ENCODE measurements at places on chromosomes 12 and 14.

DNA sequence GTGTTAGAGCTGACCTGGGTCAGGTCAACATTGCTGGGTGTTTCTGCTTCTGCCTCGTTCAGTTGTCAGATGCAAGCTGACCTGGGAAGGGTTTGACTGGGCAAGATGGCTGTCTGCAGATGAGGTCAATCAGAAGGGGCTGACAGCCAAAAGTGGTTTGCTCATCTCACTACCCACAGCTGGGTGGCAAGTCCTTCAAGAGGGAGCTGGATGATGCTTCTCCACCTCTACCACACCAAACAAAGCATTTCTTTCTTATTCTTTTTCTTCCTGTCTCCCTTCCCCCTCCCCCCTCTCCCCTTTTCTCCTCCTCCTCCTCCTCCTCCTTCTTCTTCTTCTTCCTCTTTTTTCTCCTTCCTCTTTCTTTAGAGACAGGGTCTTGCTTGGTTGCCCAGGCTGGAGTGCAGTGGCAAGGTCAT, 268.2 kb upstream of the PLEKHG7 start:
- DNase-seq: no peak

- no peak for DNase-seq
These were observed 91.8 kb upstream of the ARID2 start for GRCh38 chr12:45637706-45638105.

DNA sequence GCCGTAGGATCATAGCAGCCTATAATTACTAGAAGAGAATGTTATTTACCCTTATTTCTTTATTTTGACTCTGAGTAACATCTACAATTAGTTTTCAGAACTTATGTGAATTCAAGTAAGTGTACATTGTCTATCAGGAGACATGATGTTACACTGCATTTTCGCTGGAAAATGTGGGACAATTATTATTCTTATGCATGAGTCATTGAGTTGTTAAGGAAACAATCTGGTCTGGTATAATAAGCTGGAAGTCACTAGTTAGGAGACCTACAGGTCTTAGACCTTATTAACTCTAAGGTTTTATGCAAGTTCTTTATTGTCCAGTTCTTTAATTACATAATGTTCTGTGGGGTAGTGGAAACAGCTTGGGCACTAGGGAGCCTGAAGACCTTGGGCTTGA, 5.8 kb downstream of the KTN1 start:
- no peak for DNase-seq

DNA sequence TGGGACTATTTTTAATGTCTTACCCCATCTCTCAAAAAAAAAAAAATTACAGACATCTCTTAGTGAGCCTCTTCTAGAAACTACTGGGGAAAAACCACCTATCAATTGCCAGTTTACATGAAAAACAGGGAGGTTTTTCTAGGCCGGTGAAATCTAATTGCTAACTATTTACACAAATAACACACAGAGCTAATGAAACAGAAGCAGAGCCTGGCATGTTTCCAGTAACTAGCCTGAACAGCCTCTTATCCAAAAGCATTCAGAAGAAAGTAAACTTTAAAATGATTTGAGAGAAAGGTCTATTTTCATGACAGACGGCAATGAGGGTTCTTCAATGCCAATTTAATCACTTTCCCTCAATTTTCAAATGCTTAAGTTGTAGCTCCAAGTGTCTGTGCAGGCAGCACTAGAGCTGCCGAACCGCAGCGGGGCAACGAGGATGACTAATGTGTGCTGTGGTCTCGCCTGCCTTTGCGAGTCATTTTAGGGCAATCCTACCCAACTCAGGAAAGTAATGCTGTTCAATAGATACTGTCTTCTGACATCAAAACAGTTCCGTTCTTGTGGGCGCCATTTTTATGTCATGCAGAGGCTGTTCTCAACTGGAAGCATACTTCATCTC, 84.6 kb downstream of the SETD3 start:
- peak; percentile 70 for DNase-seq

DNA sequence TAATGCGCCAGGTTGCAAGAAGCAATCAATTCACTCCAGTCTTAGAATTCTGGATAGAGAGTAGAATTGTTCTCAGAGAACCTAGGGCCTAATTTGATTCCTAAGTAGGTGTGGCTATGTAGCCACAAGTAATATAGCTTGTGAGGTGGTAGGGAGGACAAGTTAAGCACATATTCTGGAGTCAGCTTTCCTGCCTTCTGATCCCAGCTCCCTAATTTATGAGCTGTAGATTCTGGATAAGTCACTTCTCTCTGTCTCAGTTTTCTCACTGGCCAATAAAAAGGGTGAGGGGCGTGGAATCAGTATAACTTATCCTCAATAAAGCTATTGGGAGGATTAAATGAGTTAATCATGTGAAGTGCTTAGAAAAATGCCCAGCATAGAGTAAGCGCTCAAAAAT, 3.0 kb upstream of the SNW1 start:
- DNase-seq: no peak

GRCh38 chr12:117524806-117525205, 163.4 kb upstream of the NOS1 start:
- no peak for DNase-seq

GRCh38 chr12:48040354-48040753, 36.1 kb upstream of the COL2A1 start:
- DNase-seq: no peak

DNA sequence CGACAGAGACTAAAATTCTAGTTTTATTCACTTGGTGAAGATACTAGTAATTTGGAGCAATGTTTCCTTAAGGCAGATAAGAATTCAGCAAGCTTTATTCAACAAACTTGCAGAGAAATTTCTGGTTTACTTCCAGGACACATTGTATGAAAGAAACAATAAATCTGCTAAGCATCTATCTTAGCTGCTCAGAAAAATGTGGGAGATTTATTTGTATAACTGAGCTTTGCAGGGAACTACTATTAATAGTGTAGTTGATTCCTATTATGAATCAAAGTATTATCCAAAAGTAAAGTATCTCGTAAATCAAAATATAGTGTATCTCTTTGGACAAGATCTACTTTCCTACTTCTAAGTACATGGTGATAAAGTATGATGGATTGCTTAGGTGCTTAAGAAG, 239.4 kb upstream of the TMTC1 start:
- no peak for DNase-seq

DNA sequence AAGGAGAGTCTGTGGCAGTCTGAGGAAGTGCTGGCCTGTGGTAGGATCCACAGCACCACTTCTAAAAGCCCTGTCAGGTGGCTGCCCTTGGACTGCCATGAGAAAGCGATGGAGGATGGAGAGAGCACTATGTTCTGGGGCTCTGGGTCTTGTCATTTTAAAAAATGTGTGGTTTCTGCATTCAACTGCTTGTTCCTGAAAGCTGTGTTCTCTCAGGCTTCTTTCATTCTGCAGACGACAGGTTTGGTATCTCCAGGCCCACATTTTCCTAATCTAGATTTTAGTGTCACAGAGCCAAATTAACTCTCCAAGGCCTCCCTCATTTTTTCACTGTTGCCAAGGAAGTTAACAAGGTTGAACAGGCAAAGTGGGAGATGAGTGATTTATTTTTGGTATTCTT, 10.5 kb downstream of the OVCH1 start:
- DNase-seq: no peak

- no peak for DNase-seq
These were observed 19.9 kb downstream of the PPP2R5C start for GRCh38 chr14:101781240-101782061.

GRCh38 chr12:92398565-92399309, 253.1 kb upstream of the BTG1 start:
- no peak for DNase-seq

- DNase-seq: no peak
These were observed 71.8 kb downstream of the ZNF664 start for GRCh38 chr12:124044809-124045321.

DNA sequence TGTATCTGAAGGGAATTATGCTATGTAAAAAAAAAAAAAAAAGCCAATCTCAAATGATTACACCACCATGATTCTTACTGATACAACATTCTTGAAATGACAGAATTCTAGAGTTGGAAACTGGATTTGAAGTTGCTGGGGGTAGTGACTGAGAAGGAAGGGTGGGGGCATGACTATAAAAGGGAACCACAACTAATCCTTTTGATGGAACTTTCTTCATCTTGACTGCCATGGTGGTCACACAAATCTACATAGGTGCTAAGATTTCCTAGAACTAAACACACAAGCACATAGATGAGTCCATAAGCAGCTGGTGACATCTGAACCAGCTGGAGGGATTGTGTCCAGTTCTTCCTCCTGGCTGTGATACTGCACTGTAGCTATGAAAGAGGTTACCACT, 51.4 kb downstream of the CLMN start:
- DNase-seq: no peak

Data from NCI-H774 (cell line).